ENCODE measurements at places on chromosomes 1 and 21. TPM values are rescaled to one million over a fixed set of nuclear protein-coding genes. Genes with fewer than 3 reads are reported as not detected.

DNA sequence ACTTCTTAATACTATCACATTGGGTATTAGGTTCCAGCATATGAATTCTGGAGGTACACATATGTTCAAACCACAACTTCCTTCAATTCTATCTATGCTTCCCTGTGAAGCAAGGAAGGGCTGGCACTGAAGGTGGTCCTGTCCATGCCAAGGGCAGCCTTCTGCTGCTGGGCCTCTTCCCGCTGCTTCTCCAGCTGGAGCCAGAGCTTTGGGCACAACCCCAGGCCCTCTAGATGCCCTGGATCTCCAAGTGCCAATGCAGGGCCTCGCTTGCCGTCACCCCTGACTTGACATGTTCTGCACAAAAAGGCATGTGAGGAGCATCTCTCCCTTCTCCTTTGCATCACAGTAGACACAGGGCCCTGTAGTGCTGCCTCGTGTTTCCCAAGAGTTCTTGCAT, 62.6 kb downstream of the STYXL2 start:
- no peak for DNase-seq

- no peak for DNase-seq
Observed at GRCh38 chr1:11071463-11072215, 11.8 kb upstream of the SRM start.

DNA sequence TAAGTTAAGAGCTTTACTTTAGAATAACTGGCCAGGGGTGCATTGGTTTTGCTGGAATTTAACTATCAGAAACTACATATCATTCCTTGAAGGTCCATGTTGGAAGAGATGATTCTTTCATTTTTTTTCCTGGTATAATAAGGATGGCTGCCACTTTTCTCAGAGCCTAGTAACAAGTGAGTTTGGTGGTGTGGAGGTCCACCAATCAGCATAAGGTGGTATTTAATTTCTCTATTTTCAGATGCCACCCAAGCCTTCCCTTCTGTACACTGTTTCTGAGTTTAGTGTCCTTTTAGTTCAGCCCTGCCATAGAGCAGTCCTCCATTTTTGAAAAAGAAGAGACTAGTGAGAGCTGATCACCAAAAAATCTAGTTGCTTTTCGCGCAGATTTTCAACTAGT, 386.3 kb downstream of the USP25 start:
- DNase-seq, result no peak

The SETSIP gene
- polyA plus RNA-seq, result not detected
